ENCODE measurements at places on chromosomes 1 and 21.

GRCh38 chr1:171038284-171038683 lies 52.4 kb upstream of the FMO3 start:
- no peak for DNase-seq

- no peak for DNase-seq
Measured at GRCh38 chr1:79777481-79778219, 771.1 kb upstream of the ADGRL4 start.

- DNase-seq: no peak
Measured at GRCh38 chr1:48181669-48182367, 40.7 kb upstream of the SLC5A9 start.

- no peak for DNase-seq
Measured at GRCh38 chr1:204080163-204080903, 7.4 kb downstream of the SOX13 start.

DNA sequence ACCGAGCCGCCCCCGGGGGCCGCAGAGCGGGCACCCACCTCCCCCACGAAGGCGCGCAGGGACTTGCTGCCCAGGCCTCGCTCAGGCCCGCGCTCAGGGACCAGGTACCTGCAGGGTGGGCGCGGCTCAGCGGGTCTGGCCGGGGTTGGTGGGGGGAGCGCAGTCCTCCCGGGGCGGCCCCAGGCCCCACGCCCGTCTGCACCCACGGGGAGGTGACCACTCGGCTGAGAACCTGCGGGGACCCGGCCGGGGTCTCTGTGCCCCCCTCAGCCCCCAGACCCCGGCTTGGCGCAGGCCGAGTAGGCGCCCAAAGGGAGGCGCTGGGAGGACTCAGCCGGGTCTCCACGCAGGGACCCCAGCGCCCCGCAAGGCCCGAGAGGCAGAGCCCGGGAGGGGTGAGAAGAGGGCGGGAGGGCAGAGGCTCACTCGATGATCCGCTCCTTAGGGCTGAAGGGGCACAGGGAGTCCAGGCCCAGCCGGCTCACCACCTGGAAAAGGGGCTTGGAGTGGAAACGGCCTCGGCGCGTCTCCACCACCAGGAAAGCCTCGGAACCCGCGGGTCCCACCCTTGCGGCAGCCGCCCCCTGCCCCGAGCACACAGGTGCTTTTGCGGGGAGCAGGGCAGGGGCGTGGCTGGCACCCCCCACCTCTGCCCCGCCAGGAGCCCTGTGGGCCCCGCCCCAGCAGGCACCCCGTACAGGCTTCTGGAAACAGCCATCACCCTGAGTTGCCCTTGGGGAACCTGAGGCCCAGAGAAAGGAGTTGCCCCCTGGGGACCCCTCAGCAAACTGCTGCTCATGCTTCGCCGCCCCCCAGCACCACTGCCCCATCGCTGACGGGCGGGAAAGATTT lies 9.3 kb downstream of the FTCD start:
- DNase-seq: no peak

DNA sequence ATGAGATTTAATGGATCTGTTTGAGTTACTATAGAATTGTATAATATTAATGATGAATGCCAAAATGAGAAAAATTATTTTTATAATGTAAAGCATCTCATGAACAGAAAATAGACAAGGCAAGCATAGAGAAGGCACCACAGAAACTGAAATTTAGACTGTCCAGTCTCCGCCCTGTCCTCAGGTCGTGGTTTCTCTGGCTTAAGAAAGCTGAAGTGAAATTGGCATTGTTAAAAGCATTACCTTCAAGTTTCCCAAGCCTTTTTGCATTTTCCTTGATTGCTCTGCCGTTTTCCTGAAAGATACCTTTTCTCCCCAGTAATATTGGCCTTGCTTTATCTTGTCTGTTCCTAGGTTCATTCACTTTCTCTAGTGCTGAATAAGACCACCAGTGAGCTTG lies 58.0 kb downstream of the VPS13D start:
- no peak for DNase-seq

DNA sequence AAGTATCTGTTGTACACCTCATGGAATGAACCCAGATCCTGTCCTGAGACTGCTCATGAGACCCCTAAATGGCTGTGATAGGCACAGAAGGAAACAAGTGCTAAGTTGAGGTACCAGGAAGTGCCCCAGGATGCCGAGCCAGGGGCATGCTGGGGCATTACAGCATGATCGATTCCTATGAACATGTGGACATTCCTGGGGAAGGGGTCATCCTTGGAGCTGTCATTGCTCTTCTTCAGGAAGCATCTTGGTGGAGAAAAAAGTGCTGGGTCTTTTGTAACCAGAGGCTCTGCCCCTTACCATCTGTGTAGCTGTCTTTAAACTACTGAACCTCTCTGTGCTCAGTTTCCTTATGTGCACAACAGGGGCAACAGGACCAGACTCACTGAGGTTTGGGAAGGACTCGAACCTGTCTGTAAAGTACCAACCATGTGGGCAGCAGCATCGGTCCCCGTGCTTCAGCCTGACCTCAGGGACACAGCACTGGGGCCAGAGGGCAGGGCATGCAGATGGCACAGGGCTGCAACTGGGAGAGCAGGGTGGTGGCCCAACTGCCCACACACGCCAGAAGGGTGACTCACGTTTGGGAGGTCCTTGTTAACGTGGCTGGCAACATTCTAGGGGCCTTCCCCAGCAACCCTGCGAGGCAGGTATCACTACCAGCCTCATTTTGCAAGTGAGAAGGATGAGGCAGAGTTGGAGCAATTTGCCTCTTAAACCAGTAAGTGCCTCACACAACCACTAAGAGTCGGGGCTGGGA lies 142.3 kb upstream of the EDN2 start:
- peak; percentile 70 for DNase-seq

DNA sequence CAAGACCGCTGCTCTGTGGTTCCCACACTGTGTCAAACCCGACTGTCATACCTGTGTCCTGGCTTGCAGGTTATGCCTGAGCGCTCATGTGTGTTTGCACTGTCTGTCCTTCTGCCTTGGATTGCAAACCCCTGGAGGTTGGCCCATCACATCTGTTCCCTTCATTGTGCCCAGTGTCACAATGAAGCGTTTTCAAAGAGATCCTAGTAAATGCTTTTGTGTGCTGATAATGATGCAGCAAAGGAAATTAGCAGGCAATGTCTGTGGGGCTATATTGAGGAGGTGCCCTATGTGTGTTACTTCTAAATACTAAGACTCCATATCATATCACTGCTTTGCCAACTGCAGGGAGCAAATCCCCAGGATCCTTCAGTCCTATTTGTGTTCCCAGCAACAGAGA lies 424.4 kb upstream of the NFIA start:
- DNase-seq: no peak

DNA sequence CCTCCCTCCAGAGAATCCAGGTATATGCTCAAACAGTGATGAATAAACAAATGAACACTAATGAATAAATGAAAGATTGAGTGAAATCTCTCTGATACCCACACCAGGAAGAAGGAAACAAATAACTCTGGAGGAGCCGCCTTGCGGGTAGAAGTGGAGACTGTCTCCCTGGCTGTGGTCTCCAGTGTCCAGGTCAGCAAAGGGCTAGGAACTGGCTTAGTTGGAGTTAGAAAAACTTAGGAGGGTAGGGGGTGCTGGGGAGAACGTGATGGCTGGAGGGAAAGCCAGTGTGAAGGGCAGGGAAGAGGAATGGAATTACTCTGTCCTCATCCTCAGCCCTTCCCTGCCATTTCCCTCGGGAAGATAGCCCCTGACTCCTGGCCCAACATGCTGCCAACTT lies 537 bp downstream of the RHBDL2 start:
- DNase-seq: no peak

DNA sequence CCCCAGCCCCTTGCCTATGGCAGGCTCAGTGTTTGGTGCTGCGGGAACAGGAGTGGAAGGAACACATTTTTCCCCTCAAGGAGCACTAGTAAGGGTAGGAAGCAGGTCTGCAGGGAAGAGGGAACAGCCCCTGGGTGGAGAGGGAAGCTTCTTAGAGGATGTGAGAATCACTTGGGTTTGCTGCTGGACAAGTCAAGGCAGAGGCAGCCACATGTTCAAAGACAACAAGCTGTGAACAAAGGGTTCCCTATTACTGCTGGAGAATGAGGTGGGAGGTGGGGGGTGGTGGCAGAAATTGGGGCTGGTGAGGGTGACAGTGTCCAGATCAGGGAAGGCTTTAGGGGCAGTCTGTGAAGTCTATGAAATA lies 24.8 kb upstream of the CITED4 start:
- DNase-seq: no peak

DNA sequence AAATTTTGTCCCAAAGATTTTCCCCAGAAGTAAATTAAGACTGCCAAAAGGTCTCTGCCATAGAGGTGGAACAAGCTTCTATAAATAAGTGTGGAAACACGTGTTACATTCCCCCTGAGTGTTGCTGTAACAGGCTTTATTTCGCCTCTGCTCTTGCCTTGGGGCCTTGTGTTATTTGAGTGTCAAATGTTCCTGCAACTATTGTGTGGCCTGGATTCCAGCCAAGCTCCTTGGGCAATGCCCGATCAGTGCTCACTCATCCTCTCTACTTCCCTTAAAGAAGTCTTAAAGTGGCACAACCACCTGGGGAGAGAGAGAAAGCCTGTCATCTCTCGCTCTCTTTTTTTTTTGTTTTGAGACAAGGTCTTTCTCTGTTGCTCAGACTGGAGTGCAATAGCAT lies 156.7 kb downstream of the NR5A2 start:
- no peak for DNase-seq

GRCh38 chr21:16578912-16579311 lies 849.1 kb downstream of the USP25 start:
- DNase-seq: no peak

GRCh38 chr1:103372866-103373265 lies 152.6 kb upstream of the RNPC3 start:
- no peak for DNase-seq

DNA sequence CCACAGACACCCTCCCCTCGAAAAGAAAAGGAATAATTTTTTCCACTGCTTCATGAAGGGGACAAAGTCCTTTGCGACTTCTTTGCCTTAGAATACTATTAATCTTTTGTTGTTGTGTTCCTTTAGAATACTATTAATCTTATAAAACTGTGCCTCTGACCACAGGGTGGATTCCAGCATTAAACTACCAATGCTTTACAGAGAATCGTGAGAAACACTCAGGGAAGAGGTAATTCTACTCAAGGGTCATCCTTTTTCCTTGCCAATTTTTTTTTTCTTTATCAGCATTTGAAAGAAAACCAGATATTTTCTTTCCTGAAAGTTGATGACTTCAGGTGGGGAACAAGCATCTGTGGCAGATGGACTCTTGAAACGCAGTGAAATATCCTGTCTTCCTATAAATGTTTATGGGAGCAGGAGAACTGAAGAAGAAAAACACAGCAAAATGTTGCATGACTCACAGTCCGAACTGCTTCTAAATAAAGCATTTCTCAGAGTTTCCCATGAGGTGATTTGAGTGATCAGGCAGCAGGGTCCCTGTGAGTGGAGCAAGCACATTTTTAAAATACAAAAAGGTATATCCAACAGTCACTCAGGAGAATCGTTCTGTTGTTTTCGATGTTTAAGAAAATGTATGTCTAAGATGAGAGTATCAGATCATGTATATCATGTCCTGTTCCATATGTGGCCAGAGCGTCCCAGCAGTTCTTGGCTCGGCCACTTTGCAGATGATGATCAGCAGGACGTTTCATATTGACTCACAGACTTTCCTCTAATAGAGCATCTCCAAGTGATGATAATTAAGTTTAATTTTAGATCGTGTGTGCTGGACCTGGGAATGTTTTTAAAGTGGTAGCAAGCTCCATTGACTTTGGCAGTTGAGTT lies 154.2 kb upstream of the RUNX1 start:
- no peak for DNase-seq

GRCh38 chr1:37989361-37989930 lies 376 bp downstream of the SF3A3 start:
- no peak for DNase-seq

- DNase-seq: no peak
Measured at GRCh38 chr1:68938051-68938666, 441.3 kb upstream of the DEPDC1 start.

DNA sequence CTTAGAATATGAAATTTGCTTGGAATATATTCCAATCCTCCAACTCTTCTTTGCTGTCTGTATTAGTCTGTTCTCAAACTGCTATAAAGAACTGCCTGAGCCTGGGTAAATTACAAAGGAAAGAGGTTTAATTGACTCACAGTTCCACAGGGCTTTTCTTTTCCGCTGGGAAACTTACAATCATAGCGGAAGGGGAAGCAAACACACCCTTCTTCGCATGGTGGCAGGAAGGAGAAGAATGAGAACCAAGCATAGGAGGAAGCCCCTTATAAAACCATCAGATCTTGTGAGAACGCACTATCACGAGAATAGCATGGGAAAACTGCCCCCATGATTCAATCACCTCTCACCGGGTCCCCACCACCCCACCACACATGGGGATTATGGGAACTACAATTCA lies 14.8 kb downstream of the CENPF start:
- DNase-seq: no peak

GRCh38 chr1:116368241-116368640 lies 4.8 kb upstream of the ATP1A1 start:
- DNase-seq: no peak

DNA sequence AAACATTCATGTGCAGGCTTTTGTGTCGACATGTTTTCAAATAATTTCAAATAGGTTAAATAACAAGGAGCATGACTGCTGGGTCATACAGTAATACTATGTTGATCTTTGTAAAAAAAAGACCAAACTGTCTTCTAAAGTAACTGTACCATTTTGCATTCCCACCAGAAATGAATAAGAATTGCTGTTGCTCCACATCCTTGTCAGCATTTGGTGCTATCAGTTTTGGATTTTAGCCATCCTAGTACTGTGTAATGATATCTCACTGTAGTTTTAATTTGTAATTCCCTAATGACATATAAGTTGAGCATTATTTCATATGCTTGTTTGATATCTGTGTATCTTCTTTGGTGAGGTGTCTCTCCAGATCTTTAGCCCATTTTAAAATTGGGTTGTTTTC lies 11.6 kb downstream of the UROD start:
- no peak for DNase-seq

DNA sequence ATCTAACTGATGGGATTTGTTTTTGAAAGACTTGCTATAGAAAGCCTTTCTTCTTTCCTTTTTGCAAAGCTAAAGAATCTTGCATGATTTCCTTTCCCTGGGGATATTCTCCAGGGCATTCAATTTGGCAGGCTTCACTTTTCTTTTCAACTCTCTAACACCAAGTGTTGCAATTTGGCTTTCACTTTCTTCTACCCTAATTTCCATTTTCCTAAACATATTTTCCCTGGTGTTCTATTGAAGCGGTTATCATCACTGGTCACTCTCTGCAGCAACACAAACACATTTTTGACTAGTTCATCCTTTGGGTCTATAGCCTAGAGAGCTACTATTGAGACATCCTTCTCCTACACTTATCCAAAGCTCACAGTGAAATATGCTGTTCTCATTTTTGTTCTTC lies 424.5 kb downstream of the NEGR1 start:
- no peak for DNase-seq

DNA sequence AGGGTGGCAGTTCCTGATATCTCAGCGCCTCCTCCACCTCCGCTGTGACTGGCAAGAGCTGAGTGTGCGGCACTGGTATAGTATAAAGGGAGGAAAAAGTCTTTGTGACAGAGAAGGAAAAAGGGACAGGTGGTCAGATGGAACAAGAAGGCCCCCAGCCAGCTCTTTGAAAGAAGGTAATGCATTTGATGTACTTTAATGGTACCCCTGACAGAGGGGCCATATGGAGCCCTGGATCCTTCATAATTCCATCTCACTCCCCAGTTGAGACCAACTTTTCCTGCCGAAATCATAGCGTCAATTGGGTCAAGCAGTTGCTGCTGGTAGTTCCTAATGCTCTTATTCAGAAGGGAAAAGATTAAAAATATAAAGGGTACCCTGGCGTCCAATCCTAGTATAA lies 198.2 kb downstream of the ZNF326 start:
- DNase-seq: no peak

GRCh38 chr1:146051452-146051851 lies 29.9 kb upstream of the HJV start:
- DNase-seq: peak; percentile 43

Measured in activated T-cell treated with anti-CD3 and anti-CD28 coated beads, Interleukin-2, amount 50 U/mL, for 24 hours (primary cell).